Endodermal cell (in vitro differentiated cells): ENCODE measurements at places on chromosomes 13 and 19. TPM values are rescaled to one million over a fixed set of nuclear protein-coding genes. Genes with fewer than 3 reads are reported as not detected.
A peak's percentile ranks its signal among the peaks of the same experiment; 100 is the strongest.

Gene KIRREL2
- 2.3 and 3.3 TPM in 2 replicates for total RNA-seq

DNA sequence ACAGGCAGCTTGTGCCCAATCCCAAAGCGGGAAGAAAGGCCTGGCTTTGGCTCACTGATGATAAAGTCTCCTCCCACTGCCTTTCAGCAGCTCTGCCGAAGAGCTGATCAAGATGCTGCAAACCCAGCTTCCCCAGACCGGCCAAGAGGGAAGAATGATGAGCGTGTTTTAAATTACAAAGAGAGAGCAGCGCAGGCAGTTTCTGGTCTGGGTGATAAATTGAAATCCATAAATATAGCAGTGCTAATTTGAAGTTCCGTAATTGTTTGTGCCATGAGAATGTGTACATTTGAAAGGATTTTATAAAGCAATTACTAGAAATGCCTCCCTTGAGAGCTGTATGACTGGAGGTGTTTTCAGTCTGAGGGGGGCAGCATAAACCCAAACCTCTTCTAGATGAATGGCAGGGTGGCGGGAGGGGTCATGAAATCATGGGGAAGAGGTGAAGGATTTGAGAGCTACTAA, 171.8 kb downstream of the STK24 start:
- peak; percentile 70 for DNase-seq

DNA sequence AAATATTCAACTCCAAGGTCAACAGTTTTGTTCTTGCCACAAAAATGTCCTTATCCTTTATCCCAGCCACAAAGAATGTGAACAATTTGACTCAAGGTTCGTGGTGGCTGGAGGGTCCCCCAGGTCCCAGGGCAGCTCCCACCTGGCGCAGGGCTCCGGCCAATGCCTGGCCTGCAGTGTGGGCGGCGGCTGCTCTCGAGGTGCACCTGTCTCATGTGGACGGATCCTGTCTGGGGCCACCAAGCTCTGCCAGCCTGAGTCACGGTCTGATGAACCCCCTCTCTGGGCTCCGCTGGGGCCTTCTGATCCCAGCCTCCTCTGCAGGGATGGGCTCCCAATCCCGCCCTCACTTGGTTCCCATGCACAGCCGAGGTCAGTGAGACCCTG, 49.4 kb downstream of the GAS6 start:
- DNase-seq: no peak

DNA sequence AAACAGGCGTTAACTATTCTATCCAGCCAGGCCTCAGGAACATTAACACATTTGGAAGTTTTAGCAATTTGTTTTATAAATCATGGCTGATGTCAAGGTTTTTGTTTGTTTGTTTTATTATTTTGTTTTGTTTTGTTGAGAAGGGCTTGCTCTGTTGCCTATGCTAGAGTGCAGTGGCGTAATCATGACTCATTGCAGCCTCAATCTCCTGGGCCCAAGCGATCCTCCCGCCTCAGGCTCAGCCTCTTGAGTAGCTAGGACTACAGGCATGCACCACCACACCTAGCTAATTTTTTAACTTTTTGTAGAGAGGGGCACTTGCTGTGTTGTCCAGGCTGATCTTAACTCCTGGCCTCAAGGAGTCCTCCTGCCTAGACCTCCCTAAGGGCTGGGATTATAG, 28.3 kb downstream of the NUP58 start:
- DNase-seq: no peak
